ENCODE measurements at places on chromosomes 13 and 19. TPM values are rescaled to one million over a fixed set of nuclear protein-coding genes. Genes with fewer than 3 reads are reported as not detected.

The ZNF563 gene
- total RNA-seq: 1.4 TPM

The ZNF414 gene
- total RNA-seq: 22.1 TPM

DNA sequence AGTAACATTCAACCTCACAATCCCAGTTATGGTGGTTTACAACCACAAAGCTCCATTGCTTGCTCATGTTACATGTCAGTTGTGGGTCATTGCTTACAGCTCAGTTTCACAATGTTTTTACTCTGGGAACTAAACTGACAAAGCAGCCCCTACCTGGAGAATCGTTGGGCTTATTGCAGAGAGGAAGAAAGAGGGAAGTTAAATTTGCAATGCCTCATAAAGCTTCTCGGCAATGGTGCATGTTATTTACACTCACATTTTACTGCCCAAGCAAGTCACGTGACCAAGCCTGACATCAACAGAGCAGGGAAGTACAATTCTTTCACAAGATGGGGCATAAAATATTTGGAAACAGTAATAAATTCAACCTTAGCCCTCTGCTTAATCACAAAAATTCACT is 441.6 kb downstream of the TDRD3 start:
- DNase-seq: no peak

GRCh38 chr19:37987356-37988332 is 80.6 kb downstream of the SIPA1L3 start:
- DNase-seq: no peak

DNA sequence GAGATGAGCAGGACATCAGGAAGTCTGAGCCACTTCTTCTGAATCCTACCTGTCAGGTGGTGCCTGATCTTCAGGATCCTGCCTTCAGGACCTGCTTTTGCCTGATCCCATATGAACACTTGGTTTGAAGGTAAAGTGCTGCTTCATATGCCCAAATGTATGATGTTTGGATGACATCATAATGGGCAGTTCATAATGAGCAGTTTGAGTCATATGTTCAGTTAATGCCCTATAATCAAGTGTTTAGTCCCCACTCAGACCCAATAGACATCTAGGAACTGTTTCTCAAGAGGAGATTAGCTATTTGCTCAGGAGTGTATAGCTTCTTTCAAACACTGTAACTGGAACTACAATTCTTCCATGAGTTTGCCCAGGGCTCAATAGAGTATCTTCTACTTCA is 58.8 kb downstream of the POLR1D start:
- DNase-seq: no peak

The OR7A5 gene
- total RNA-seq: not detected

GRCh38 chr19:46748325-46749109 is 2.3 kb upstream of the STRN4 start:
- DNase-seq: peak; percentile 61

DNA sequence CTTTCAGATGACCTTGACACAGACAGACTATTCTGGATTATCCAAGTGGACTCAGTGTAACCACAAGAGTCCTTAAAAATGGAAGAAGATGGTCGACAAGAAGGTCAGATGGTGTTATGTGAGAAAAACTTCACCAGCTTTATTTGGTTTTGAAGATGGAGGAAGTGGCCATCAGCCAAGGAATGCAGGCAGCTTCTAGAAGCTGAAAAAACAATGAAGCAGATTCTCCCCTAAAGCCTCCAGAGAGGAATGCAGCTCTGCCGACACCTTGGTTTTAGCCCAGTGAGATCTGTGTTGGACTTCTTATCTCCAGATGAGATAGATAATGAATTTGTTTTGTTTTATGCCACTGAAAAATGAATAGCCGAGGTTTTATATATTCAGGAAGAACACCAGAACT is 501.5 kb downstream of the DCT start:
- DNase-seq: no peak

DNA sequence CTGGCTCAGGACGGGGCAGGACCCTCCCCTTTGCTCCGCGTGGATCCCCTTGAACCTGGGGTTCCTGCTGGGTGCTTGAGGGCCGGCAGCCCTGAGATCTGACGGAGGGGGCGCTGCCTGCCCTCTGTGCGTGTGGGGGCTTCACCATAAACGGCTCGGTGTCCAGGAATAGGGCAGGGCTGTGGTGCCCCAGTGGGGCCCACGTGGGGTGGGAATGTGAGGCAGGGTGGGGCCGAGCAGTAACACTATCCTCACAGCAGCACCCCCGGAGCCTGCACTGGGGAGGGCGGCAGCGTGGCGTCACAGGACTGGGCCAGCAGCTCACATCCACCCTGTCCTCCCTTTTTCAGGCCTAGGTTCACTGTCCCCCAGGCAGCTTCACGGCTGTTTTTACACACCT is 38.0 kb downstream of the GAS6 start:
- DNase-seq: no peak

The ETV2 gene
- 0.98 TPM for total RNA-seq

DNA sequence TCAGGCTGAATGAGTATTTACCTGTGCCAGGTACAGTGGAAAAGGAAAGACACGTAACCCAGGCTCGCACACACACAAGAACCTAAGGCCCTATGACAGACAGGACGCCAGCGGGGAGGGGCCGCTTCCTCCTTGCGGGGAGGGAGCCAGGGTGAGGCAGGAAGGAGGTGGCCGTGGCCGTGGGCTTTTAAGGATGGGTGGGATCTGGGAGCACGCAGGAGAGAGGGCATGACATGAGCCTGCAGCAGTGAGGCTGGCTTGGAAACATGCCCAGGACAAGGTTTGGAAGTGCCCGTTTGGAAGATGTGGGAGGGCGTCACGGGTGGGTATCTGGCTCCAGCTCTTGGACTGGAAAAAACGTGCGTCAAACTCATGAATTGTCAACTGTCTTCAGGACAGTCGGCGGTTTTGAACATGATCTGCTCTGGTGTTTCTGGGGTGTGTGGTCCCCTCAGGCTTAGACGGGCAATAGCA is 20.1 kb downstream of the SH3GL1 start:
- peak; percentile 35 for DNase-seq

DNA sequence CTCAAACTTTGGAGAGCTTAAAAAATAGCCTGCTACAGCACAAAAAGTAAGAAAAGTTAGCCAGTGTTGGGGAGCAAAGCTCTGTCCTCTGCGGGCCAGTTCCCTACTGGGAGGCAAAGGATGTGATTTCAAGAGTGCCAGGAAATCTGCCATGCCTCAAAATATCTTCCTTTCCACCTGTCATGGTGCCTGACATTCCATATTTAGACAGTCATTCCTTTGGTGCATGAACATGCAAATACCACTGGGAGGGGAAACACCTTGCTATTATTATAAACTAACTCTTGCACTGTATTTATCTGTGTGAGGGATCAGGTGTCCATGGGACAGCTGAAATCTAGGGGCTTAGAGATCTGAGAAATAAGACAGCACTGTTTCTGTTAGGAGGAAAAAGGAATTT is 10.3 kb downstream of the FREM2 start:
- DNase-seq: no peak

The RASGRP4 gene
- total RNA-seq: 1.8 TPM

- DNase-seq: no peak
Observed at GRCh38 chr13:87535911-87536310, 135.3 kb upstream of the SLITRK5 start.

The ABCA7 gene
- total RNA-seq: 15.8 TPM

DNA sequence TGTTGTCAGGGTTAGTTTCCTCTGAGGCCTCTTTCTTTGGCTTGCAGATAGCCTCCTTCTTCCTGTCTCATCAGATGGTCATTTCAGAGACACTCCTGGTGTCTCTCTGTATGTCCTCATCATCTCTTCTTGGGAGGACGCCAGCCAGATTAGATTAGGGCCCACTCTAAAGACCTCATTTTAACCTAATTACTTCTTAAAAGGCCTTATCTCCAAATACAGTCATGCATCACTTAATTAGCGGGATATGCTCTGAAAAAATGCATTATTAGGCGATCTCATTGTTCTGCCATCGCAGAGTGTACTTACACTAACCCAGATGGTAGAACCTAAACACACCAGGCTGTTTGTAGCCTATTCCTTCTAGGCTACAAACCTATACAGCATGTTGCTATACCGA is 89.0 kb downstream of the CDK8 start:
- no peak for DNase-seq

- peak; percentile 42 for DNase-seq
Observed at GRCh38 chr13:99307648-99308339, 595 bp upstream of the GPR183 start.

DNA sequence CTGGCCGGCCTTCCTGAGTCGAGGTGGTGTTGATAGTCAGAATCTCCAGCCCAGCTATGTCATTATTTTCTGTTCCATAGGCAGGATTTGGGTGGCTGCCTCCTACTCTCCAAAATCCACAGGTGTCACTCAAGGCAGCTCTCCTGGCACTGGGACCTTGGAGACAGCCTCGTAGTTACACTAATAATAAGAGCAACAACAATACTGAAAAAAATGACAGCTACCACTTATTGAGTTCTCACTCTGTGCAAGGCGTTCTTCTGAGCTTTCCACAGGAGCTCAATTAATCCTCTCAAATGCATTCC is 12.2 kb upstream of the KLK12 start:
- no peak for DNase-seq

- DNase-seq: no peak
Observed at GRCh38 chr19:48444936-48445200, 915 bp upstream of the GRWD1 start.

DNA sequence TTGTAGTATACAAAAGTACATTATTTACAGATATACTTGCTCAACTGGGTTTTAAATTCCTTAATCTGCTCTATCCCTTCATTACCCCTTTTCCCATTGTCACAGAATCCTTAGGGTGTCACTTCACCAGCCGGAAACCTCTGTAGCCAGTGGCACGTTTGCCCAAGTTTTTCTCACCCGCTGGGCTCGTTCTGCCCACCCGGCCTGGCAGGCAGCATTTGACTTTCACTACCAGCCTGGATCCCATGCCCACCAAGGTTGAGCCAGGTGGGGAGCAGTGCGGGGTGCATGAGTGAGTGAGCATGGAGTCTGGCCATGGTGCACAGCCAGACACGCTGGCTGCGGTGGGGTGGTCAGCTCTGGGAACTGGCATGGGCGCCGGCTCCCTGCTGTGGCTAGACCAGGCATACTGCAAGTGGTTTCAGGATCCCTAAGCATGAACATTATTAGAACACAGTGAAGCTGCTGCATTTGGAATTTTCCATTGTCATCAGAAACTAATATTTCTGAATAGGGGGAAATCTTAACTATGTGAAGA is 98.3 kb downstream of the NALCN start:
- DNase-seq: no peak

The PSG3 gene
- not detected for total RNA-seq

- no peak for DNase-seq
Observed at GRCh38 chr19:19191768-19192077, 229 bp downstream of the BORCS8 start.

- no peak for DNase-seq
Observed at GRCh38 chr13:112828082-112828699, 138.4 kb downstream of the ATP11A start.

DNA sequence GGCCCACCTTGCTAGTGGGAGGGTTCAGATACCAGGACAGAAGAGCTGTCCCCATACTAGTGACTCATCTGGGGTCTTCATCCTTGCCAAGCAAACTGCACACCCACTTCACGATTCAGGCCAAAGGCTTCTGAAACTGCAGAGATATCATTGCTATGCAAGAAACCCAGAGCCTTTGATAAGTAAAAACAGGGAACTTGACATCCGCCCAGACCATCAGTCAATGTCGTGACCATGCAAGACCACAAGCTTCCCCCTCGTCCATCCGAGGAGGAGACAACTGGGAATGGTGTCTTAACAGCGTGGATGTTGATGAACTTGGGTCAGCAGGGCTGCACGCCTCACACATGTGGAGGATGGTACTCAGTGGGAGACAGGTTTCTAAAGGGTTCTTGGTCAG is 58.0 kb downstream of the ABCC4 start:
- no peak for DNase-seq

GRCh38 chr13:104411141-104411765 is 1345.0 kb upstream of the SLC10A2 start:
- no peak for DNase-seq

DNA sequence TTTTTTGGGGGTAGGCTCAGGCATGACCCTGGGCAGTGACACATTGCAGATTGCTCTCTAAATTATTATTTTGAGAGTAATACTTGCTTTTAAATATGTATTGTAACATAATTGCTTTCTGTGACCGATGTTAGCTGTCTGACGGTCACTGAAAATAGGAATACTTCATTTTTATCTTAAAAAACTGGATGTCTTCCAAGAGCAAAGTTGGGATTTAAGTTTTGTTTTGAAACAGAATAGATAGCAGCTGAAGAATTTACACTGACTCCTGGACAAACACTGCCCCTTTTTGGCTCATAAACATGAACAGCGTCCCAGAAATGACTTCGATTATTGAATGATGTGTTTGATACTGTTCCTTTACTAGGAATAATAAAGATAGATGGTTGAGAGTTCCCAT is 535.9 kb downstream of the GPC5 start:
- no peak for DNase-seq

- peak; percentile 95 for DNase-seq
Observed at GRCh38 chr19:8412783-8413628, at the start of gene MARCHF2. Gene MARCHF2, plus strand, starts transcription at chr19:8413305. Its CDS starts 8,536 bp downstream, at chr19:8421841.

The GRK1 gene
- total RNA-seq: not detected

DNA sequence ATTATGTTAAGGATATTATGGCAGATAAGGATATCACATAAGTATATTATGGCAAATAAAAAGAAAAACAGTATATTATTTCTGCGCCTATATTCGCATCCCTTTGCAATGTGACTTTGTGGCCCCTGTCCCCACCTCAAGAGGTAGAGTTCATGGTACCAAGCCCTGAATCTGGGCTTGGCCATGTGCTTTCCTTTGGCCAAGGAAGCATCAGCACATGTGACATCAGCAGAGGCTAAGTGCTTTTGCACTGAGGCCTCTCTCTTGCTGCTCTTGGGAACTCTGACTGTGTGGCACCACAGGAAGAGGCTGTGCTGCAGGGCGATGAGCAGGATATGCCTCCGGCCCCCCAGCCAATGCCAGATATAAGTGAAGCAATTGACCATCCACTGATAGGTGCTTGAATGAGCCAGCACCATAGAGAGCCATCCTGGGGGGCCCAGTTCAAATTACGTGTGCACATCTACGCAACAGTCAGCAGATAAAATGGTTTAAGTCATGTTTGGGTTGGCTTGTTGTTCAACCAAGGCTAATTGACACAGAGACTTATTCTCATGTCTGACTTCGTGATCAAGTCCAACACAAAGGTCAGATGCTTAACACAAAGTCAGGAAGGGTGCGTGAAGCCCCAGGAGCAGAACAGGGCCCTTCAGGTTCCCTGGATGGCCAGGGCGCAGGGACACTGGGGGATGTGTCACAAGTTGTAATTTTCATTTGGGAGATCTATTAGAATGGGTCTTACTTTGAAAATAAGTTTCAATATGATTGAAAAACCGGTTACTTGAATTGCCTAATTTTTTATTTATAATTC is 173.3 kb downstream of the COL4A1 start:
- no peak for DNase-seq

- no peak for DNase-seq
Observed at GRCh38 chr19:11420429-11421370, 1.6 kb upstream of the RGL3 start.

GRCh38 chr13:48534911-48535501 is 2.1 kb upstream of the RCBTB2 start:
- DNase-seq: no peak

All from activated T-helper 1 cell treated with anti-CD3 and anti-CD28 coated beads, Interleukin-12 subunit alpha, Interleukin-12 subunit beta, Interleukin-2, Interleukin-4 antibody, amounts not matched to agents 30 ng/mL and 10 ng/mL and 1 ng/mL, durations not matched to agents 14 hours and 24 hours and 36 hours (primary cell).